Kidney tubule cell (primary cell): ENCODE measurements at places on chromosomes 1 and 21.

- DNase-seq = no peak
Measured at GRCh38 chr21:36423771-36424433, 38.7 kb downstream of the CHAF1B start.

GRCh38 chr1:25019337-25020172, 89.5 kb upstream of the RUNX3 start:
- DNase-seq = no peak

DNA sequence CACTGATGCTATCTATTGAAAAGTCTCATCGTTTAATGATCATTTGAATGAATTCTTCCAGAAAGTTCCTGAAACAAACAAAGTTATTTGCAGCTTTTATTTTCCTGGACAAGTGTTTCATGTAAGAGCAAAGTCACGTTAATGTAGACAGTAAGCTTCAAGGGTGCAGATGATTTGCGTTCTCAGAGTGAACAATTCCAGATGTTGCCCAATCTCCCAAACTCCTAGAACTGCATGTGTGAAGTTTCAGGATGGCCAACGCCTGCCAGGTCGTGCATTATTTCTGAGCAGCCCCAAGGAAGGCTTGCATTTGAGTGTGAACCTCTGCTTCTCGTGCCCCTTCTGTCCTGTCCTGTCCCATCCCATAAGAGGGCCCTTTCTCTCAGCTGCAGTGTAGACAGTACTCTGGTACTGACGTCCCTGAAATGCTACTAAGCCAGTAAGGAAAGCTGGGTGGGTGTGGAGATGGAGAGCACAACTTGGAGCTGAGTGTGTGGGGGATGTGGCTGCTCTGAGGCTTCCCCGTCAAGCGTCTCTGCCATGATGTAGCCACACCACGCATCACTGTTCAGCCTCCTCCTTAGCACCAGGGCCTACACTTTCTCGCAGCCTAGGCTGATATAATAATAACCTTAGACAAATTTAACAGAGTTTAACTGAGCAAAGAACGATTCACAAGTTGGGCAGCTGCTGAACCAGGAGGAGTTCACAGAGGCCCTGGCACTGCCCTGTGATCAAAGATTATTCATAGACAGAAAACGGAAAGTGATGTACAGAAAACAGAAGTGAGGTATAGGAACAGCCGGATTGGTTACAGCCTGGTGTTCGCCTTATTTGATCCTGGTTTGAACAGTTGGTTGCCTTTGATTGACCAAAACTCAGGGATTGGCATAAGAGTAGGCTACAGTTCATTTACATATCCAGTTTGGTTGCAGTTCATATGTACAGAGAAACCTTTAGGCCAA, 50.4 kb downstream of the RHOU start:
- no peak for DNase-seq

DNA sequence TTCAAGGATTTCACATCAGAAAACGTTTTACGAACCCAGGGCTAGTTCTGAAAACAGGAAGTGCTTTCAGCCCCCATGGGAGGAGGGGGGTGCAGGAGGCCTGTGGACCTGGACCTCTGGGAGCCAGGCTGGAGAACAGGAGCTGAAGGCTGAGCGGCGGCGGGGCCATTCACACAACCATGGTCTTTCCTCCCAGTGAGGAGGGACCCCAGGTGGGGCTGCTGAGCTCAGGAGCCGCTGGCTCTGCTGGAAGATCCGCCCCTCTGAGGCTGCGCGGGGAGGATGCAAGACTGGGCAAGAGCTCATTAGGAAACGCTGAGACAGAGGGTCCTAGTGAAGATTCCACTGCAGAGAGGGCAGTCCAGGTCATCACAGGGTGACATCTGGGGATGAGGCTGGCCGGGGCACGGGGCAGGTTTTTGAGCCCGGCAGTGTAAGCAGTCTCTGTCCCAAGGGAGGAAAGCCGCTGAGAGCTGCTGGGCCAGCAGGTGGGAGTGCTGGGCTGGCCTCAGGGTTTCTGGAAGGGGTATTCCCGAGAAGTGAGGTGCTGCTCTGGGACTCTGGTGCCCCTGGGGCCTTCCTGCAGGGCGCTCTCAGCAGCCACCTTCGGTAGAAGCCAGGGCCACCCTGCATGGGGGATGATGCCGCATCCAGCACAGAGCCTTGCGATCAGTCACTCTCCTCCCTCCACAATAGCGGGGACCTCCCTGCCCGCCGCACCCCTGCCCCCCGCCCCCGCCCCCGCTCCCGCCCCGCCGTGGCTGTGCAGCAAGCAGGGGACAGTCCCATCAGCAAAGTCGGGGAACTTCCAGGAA, 7.5 kb downstream of the MX2 start:
- peak; percentile 4 for DNase-seq

GRCh38 chr1:45969866-45970265, 162.6 kb downstream of the PIK3R3 start:
- no peak for DNase-seq

- no peak for DNase-seq
Measured at GRCh38 chr1:30915491-30916230, 7.1 kb upstream of the SDC3 start.

GRCh38 chr1:235131961-235132360, 3.3 kb upstream of the TOMM20 start:
- no peak for DNase-seq

DNA sequence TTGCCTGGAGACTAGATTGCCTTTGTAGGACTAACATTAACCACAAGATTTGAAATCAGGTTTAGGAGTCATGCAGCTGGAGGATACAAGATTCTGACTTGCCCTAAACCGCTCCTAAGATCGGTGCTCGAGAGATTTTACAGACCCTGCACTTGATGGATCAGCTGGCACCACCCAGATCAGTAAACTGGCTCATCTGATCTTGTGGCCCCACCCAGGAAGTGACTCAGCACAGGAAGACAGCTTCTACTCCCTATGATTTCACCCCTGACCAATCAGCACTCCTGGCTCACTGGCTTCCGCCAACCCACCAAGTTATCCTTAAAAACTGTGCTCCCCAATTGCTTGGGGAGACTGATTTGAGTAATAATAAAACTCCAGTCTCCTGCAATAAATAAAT, 876 bp upstream of the CATSPERE start:
- DNase-seq = peak; percentile 36

- peak; percentile 96 for DNase-seq
Measured at GRCh38 chr1:220487297-220487820, 40.6 kb upstream of the MARK1 start.

- DNase-seq = no peak
Measured at GRCh38 chr1:211677659-211678058, 2.2 kb upstream of the NEK2 start.

- DNase-seq = no peak
Measured at GRCh38 chr21:35244514-35244913, 195.4 kb upstream of the RUNX1 start.

GRCh38 chr1:1371746-1372711, 3.0 kb downstream of the AURKAIP1 start:
- DNase-seq = peak; percentile 69

DNA sequence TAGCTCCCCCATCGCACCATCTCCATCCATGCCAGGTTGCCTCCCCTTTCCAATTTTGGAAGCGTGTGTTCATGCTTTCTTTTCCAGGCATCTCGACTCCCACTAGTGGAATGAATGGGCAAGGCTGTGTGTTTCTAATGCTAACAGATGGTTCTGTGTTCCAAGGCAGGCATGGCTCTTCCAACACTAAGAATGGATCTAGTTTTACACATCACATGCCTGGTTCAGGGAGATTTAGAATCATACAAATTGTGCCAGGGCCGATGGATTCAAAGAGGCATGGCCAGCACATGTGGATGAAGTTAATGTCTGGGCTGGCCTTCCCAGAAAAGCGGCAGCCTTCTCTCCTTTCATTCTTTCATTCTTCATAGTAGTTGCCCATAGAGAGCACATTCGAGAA, 438.7 kb downstream of the PRDM2 start:
- no peak for DNase-seq

DNA sequence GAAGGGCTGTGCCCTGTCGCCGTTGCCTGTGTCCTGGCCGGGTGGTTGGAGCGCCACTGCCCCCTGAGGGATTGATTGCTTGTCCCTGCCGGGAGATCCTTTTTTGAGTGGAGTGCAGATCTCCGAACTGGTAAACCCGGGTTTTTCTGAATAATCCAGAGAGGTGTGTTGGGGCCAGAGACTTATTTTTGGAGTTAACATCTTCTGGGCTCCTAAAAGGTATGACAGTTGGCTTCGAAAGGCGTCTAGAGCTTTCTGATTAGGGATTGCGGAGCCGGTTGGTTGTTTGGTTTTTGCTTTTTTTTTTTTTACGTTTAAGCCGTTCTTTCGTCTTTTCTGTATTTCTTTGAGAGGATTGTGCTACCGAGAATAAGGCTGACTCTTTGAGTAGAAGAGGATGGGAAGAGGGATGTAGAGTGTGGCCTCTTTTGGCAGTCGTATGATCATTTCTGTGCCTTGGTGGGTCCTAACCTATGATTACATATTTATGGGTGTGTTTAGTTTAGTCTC, 756 bp downstream of the RLF start:
- DNase-seq = no peak

DNA sequence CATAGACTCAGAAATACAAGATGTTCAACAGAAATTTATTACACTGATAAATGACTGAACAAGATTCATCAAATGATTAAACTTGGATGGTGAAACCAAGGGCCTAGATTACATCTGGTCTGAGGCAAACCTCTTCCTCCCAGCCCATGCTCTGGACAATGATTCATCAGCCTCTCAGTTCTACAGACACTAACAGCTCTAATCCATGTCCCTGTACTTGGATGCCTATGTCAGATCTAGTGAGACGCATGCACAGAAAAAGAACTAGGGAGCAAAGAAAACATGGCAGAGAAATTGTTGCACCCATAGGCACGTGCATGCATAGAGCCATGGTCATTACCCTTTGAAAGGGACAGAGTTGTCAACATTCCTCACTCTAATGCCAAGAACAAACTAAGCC, 250.1 kb downstream of the KCNH1 start:
- peak; percentile 86 for DNase-seq
